ENCODE measurements at places on chromosomes 4 and X. TPM values are rescaled to one million over a fixed set of nuclear protein-coding genes. Genes with fewer than 3 reads are reported as not detected.

Gene RASGEF1B
- 4.8 TPM for polyA plus RNA-seq

- no peak for DNase-seq
Measured at GRCh38 chr4:118277243-118277642, 75.6 kb downstream of the PRSS12 start.

DNA sequence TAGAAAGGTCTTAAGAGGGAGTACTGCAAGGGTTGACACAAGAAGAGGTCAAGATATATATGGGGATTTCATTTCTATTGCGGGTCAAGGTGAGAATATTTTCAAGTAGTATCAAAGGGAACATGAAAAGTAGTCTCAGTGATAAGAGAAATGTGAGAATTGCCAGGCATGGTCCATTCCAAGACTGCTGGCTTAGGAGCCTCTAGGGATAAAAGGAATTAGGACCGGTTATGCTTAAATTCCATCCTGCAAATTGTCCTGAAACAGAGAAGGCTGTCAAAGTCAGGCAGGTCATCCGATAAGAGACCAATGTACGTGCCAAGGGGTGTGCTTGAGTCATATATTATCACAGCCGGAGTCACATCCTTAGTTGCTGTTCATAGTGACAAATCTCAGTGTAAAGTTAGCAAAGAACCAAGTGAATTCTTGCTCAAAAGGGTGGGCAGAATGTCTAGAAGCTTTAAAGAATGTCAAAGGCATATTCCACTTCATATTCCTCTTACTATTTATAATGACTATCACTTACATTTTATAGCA lies 133.6 kb downstream of the CBLL2 start:
- DNase-seq: no peak

GRCh38 chr4:101020956-101021355 lies 326.4 kb downstream of the PPP3CA start:
- no peak for DNase-seq

- no peak for DNase-seq
Measured at GRCh38 chrX:37437160-37437559, 88.0 kb downstream of the PRRG1 start.

DNA sequence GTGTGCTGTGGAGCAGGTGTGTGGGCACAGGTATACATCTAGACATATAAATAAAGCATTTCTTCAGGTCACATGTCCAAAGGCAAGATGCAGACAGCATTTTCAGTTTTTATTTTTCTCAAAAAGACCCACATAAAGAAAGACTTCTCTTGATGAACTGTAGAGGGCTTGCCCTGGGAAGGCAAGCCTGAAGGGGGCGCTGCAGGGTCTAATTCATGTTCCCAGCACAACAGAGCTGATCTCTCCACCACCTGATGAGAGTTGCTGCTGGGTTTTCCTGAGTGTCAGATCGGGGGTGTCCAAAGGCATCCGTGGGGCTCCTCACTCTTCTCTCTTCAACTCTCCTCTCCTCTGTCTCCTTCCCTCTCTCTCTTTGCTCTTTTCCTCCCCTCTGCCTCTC lies 26.6 kb downstream of the ADRA2C start:
- no peak for DNase-seq

Gene UGT2B15
- not detected for polyA plus RNA-seq

GRCh38 chr4:185745891-185746290 lies 66.1 kb downstream of the SORBS2 start:
- no peak for DNase-seq

Measured in forelimb muscle (tissue), 1 donor.